Occipital lobe (tissue), 3 donors: ENCODE measurements at places on chromosomes 1 and 21.
A peak's percentile ranks its signal among the peaks of the same experiment; 100 is the strongest.

DNA sequence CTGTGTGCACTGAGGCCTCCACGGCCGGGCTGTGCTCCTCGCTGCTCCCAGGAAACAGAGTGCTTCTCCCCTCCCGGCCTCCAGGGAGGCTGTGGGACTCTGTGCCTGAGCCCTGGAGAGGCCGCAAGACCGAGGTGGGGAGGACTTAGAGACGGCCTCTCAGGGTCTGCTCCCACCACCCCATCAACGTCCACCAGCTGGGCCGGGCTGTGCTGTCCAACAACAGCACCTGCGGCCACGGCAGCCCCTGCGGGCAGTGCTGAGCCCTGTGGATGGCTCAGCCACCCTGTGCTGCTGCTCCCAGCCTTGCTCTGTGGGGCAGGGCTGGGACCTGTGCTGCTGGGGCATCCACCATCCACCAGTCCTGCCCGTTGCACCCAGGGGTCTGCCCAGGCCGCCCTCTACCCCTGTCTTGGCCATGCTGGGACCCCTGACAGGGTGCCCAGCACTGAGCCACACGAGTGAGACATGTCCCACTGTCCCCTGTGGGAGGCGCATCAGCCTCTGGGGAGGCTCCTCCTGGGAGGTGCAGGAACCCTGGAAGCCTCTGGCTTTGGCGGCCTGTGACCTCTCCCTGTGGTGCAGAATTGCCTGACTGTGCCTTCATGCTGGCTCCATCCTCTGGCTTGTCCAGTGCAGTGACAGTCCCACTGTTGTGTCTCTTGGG is 31.2 kb upstream of the LRRC3 start:
- no peak for DNase-seq

GRCh38 chr1:117622726-117623125 is 16.9 kb downstream of the TENT5C start:
- DNase-seq = no peak

DNA sequence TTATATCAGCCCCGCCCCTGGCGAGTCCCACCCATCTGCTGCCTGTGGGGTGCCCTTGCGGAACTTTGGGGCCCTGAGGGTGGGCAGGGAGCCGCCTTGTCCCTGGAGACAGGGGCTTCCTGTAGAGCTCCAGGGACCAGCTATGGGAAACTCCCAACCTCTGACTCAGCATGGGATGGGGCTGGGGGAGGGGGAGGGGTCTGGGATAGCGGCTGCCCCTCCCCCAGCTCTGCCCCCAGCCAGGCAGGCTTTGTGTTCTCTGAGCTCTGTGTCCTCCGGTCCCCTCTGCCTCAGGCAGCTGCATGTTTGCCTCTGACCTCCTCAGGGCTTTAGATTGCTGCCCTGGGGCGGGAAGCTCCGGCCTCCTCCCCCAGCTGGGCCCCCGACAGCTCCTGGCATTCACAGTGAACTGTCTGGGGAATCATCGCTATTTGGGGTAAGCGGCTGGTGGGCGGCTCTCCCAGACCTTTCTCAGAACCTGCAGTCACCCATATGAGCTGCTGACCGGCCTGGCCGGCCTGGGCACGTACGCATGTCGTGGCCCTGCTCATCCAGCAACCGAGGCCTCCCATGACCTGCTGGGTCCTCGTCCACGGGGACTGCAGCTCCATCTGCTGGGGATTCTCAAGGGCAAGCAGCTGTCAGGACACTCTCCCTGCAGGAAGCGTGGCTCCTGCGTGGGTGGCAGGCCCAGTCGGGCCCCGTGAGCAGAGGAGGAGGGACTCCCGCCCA is 17.1 kb downstream of the ARHGEF16 start:
- DNase-seq = no peak

DNA sequence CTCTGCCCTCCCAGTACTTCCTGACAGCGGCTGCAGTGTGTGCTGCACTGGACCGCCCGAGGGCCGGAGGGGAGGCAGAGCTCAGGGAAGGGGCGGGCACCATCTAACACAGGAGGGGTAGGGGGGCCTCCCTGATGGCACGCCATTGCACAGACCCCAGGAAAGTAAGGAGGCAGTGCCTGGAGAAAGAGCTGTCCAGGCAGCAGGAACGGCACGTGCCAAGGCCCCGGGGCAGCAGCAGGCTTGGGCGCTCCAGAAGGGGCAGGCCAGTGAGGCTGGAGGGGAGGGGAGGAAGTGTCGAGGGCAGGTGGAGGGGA is 110.7 kb downstream of the CRYAA start:
- DNase-seq = no peak

DNA sequence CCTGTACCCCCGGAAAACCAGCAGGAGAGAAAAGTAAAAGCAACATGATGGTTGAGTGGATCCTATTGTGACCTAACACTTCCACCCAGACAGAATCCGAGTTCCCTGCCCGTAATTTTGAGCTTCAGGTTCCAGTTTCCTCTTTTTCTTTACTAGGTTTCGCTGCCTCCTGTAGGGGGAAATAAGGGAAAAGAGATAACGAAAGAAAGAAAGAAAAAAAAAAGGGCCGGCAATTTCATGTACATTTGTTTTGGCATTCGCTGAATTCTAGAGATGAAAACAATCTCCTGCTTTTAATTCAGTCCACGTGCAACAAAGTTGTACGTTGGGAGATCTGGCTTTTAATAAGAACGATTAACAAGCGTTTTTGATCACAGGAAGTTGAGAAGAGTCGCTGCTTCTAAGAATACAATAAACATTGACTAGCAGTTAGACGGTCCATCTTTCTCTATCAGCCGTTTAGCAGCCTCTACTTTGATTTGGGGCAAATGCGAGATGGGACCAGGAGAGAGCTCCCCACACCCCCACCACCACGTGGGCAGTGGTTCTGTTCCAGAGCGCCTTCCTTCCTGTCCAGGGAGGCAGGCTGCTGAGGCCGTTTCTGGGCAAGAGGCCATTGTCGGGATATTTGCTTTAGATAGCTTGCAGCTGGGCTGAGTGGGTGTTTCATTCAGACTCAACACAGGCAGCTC is 155.9 kb upstream of the RUNX1 start:
- DNase-seq = peak; percentile 42

- no peak for DNase-seq
Measured at GRCh38 chr1:163069655-163070277, 605 bp downstream of the RGS4 start.

DNA sequence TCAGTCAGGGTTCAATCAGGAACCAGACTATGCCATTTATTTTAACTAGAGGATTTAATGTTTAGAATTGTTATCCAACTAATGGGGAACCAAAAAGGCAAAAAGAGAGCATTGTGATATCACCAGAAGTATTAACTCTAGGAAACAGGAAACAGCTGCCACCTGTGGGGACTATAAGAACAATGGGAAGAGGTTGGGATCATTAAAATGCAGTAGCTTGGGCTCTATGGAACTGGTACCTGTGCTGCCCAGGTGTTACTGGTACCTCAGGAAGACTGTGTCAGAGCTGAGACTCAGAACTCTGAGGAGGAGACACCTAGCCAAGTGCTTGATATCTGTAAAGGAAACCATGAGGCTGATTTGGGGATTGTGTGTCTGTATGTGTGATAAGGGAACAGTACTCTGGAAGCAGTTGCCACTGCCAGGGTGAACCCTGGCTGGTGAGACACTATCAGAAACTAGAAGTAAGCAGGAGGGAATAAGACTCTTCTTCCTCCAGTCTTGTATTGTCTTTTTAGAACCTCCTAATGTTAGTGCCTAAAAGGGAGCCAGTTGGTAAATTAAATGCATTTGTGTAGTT is 49.4 kb downstream of the MAN1A2 start:
- DNase-seq = no peak

- no peak for DNase-seq
Measured at GRCh38 chr21:23138797-23139196, 2140.6 kb downstream of the NCAM2 start.
